ENCODE measurements at places on chromosomes 6 and 20. TPM values are rescaled to one million over a fixed set of nuclear protein-coding genes. Genes with fewer than 3 reads are reported as not detected.

Gene CGA
- not detected for total RNA-seq

Gene C6orf141
- total RNA-seq, result 8.2 TPM

Gene SLC26A8
- total RNA-seq, result 1.7 TPM

DNA sequence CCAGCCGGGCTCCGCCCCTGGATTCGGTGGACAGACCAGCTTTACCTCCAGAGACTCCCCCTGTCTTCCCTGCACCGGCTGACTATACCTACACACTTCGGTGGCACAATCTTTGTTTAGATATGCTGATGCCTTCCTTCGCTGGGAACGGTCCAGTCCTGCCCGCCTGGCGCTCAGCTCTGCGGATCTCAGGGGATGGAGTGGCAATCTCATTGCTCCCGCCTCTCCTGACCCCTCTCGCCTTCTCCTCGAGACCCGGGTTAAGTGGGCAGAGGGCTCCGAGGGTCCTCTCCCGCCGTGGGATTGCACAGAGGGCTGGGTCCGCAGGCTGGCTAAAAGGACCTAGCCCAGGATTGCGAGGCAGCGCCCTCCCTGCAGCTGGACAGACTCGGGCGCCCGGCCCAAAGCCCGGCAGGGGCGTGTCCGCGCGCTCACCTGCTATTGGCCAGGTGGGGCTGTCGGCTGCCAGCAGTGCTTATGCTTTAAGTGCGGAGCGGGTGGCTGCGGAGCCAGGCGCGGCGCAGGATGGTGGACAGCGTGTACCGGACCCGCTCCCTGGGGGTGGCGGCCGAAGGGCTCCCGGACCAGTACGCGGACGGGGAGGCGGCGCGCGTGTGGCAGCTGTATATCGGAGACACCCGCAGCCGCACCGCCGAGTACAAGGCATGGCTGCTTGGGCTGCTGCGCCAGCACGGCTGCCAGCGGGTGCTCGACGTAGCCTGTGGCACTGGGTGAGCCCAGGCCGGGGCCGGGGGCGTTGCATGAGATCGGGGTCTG, at the start of gene GNMT:
GNMT (plus strand) TSS at position 512 of the 777 bp plus-strand sequence; CDS start at position 526, 14 bp downstream.
- DNase-seq, result peak; percentile 49

GRCh38 chr20:37543828-37544227, 16.2 kb upstream of the BLCAP start:
- DNase-seq, result no peak

- no peak for DNase-seq
Measured at GRCh38 chr6:158787395-158787794, 31.8 kb downstream of the EZR start.

GRCh38 chr6:53765270-53765669, 29.5 kb upstream of the LRRC1 start:
- DNase-seq, result no peak

DNA sequence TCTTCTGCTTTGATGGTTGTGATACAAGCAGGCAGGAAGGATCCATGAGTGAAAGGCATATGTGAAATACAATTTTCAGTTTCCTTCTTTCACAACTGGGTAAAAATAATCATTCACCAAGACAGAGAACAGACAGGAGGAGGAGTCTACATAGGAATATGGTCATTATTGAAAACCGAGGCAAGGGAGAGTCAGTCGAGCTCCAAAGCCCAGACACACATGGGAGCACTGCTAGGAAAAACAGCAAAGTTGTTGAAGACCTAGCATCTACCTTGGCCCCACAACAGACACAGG, 260.6 kb downstream of the ERMARD start:
- no peak for DNase-seq

- no peak for DNase-seq
Measured at GRCh38 chr6:138824482-138825144, 28.7 kb downstream of the ECT2L start.

- no peak for DNase-seq
Measured at GRCh38 chr6:83378621-83379388, 52.0 kb downstream of the ME1 start.

GRCh38 chr20:62235001-62235776, 3.1 kb upstream of the OSBPL2 start:
- DNase-seq, result no peak
